ENCODE measurements at places on chromosomes 7 and 10.

DNA sequence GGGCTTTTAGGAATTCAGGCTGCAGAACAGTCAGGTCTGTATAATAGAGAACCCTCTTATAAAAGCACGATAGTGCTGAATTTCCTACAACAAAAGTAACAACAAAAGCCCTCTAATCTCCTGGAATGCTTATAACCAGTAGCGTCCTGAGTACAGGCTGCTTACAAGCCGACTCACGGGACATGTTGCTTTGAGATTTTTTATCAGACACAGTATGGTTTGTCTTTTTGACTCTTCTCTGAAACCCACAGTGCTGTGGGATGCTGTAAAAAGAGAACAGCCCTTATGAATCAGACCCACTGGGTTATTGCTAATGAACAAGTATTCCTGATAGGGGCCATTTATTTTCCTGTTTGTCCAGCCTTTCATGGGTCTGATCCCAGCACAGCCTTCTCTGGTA lies 59.4 kb downstream of the PLPP4 start:
- no peak for DNase-seq

DNA sequence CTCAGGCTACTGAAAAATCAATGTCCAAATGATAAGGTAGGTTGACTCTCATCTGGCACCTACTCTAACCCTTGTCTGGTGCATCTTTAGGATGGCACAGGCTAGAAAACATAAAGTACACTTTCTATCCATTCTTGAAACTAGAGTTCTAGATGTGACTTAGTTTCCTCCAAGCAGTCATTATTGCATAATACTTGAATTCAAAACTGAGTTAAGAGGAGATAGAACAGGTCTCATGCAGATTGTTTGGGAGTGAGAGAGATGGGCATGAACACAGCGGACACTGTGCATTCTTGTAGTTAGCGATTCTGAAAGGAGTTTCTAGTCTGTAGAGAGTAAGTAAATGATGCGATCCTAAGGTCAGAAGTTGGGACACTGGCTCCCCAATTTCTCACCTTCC lies 149.2 kb downstream of the PDE1C start:
- no peak for DNase-seq

GRCh38 chr10:116521424-116522290 lies 24.1 kb upstream of the PNLIP start:
- DNase-seq, result peak; percentile 17

- DNase-seq, result no peak
These were observed 837.8 kb upstream of the LRRN3 start for GRCh38 chr7:110253093-110253492.

DNA sequence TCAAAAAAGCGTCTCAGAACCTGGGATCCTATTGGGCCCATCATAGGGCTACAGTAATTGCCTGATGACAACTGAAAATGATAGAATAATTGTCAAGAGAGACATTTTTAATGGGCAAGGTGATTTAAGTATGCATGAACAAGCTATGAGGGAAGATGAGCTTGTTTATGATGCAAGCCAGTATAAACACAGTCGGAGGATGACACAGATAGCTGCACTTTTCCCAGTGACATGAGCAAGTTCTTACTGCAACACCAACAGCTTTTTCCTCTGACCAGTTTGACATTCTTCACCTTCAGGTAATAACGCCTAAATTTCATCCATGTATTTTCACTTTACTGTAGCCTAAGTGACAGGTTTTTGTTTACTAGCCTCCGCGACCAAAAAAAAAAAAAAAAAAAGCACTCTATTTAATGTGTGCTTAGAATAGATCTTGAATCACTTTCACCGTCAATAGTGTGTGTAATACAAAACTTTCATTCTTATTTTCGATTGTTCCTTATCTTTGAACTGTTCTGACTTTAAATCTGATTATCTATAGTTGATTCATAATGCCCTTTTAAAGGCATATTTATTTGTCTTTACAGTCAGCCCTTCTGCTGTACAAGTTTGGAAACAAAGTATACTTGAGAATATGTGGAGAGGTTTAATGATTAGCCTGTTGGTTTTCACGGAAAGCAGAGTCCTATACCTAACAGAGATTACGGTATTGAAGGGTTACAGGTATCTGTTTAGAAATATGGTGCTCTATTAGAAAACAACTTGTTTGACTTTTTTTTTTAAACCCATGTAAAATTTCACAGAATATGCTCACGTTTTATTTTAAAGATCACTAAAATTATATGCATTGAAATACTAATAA lies 1.7 kb downstream of the FOXP2 start:
- DNase-seq, result no peak

- peak; percentile 91 for DNase-seq
These were observed 427.9 kb upstream of the CELF2 start for GRCh38 chr10:10589540-10590303.

DNA sequence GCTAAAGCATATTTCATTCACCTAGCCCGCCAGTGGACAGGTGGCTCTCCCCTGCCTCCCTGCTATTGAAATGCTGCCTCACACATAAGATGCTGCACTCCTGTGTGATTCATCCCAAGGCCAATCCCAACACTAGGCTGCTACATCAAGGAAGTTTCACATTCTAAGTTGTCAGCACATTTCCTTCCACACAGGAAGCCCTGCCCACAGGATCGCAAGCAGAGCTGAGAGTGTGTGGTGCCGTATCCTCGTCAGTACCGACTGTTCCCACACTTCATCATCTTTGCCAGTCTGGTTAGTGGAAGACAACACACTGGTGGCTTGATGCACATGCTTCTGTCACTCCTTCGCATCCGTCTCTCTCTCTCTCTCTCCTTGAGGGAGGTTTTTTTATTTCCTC lies 194.3 kb upstream of the PPP2R2D start:
- no peak for DNase-seq

DNA sequence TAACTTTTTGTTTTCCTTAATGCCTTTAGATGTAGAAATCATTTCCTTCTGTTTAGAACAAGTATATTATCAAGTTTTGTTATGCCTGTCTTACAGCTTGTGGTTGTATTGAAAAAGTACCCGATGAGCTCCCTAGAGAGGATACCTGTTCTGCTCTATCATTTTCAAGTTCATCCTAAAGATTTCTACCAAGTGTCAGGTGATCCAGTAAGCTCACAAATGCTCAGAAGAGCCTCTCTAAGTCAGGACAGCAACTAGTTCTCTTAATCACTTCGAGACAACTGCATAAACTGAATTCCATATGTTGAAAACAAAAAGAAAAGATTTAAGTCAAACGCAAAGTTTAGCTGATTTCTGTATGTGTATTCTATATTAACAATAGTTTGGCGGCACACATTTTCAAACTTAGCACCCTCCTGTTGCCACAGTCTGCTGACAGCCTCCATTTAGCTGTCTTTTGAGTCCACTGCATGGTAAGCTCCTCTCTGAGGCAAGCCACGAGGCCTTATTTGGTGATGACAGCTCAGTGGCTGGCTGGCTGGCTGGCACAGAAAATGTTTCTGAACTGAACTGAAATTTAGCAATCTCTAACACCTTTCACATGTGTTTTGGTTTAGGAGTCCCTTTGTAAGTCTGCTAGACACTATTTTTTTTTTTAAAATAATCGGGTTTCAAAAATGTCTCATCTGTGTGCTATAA lies 59.4 kb downstream of the SEMA3C start:
- DNase-seq, result peak; percentile 34

GRCh38 chr7:2730846-2731770 lies 43.1 kb downstream of the AMZ1 start:
- no peak for DNase-seq

All from stromal cell of bone marrow (primary cell).